ENCODE measurements at places on chromosomes 2 and 18.

DNA sequence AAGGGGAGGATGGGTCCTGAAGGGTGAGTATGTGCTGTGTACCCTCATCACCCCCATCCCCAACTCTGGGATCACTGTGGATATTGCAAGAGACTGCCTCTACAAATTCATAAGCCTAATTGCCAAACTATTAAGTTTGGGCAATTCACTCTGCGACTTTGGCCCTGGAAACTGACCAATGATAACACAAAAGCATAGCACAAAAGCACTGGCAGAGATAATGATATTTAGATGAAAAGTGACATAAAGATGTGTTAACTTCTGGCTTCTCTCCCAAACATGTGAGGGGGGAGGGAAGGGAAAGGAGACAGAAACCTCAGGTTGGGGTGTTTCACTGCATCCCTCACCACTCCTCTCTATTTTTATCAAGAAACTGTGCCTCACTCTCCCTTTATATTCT is 150.3 kb downstream of the SATB2 start:
- DNase-seq: no peak

GRCh38 chr2:114024326-114024725 is 134.4 kb downstream of the ACTR3 start:
- no peak for DNase-seq

DNA sequence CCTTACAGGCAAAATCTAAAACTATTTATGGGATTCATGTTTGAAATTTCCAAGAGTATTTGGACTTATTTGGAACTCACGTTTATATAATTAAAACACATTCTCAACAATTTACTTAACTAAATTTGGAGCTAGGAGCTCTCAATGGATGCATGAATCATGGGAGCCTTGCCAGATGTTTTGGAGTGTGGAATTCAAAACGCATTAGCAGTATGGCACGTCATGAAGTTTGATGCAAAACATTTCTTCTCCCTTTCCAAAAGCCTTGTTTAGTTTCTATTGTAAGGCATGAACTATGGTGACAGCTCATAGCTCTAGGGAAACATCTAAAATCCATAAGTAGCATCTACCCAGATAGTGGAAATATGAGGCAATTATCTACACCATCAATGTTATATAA is 701.6 kb downstream of the SATB2 start:
- DNase-seq: peak; percentile 78

- peak; percentile 15 for DNase-seq
These were observed 381.6 kb downstream of the SUCLG1 start for GRCh38 chr2:84077496-84077895.

GRCh38 chr2:68828887-68829708 is 42.1 kb downstream of the BMP10 start:
- DNase-seq: peak; percentile 92

DNA sequence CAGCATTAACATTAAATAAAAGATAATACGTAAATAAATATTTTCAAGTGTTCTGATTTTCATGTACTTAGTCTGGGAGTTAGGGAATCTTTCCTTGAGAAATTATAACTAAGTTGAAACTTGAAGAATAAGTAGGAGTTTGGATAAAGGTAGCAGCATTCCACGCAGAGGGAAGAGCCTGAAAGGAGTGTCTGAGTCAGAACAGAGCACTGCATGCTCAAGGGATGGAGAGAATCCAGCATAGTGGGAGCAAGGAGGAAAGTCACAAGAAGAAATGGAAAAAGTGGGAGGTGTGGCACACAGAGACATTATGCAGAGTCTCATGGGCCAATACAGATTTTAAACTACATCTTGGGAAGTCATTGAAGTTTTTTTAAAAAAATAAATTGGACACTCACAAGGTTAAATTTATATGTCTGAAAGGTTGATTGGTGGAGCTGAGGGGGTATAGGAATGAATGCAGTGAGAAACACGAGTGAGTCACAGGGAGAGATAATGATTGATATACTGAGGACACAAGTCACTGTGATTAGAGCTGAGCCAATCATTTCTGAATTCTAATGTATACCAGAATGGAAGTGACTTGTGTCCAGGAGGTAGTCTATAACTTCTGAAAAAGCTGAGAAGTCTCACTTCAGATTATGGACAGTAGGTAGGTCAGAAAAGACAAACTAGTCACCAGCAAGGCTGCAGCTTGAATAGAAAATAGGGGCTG is 66.9 kb downstream of the ICOS start:
- no peak for DNase-seq

DNA sequence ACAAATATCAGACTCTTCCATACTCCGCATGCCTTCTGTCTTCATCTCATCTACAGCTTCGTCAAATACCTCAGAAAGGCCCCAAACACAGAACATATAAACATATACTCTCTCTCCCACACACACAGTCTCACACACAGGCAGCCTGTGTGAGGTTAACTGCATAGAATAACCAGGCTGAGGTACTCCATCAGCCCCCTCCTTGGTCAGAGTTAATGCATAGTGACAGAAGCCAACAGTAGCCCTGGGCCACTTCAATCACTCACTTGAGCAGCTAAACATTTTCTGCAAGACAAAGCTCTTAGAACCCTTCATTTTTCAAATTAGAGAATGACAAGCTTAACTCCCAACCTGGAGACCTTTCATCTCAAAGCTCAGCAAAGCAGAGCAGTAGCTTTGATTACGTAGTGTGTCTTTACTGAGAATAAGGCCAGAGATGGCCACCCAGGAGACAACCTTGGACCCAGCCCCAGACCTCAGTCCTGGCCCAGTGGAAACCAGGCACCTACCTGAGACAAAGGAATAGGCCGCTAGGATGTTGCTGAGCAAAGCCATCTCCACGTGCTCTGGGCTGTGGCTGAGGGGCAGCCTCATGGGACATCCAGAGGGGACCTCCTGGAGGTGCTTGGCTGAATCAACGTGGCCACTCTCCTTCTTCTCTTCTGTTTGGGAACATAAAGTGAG is 43.0 kb downstream of the EVA1A start:
- DNase-seq: no peak

GRCh38 chr2:88032070-88032702 is 15.8 kb upstream of the RNU2-63P start:
- DNase-seq: no peak

GRCh38 chr2:121450301-121450700 is 80.4 kb upstream of the RNU4ATAC start:
- no peak for DNase-seq

GRCh38 chr2:25314514-25315315 is 27.0 kb downstream of the DNMT3A start:
- DNase-seq: peak; percentile 56

DNA sequence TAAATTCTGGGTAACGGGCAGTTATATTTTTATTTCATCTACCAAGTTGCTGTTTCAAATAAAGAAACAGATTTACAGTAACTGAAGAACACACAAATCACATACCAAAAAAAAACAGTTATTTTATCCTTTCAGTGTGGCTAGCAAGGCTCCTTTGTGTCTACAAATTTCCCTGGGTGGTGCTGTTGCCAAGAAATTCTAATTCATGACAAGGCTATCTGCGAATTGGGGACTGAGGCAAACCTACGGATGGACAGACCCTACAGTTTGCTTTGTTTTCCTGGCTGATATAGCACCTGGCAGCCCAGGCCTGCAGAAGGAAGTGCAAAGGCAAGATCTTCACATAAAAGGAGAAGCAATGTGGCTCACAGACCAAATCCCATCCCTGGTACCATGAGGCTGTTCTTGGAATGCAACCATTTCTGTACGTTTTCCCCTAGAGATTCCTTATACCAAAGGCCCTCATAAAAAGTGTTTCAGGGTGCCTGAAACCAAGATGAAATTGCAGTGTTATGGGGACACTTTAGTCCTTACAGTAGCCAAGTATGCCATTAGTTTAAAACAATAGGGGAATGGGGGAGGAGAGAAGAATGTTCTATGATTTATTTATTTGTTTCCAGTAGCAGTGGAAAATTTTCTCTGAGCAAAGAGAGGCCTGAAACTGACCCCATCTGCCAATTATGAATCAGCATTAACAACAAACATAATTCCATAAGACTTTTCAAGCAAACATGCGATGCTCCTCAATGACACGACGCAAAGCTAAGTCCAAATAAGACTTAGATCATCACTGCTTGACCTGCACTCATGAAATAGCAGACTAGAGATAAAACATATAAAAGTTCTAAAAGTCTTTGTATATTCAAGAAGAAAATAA is 4.3 kb downstream of the KLF7 start:
- DNase-seq: no peak

GRCh38 chr2:226426292-226426736 is 373.3 kb downstream of the IRS1 start:
- peak; percentile 100 for DNase-seq

DNA sequence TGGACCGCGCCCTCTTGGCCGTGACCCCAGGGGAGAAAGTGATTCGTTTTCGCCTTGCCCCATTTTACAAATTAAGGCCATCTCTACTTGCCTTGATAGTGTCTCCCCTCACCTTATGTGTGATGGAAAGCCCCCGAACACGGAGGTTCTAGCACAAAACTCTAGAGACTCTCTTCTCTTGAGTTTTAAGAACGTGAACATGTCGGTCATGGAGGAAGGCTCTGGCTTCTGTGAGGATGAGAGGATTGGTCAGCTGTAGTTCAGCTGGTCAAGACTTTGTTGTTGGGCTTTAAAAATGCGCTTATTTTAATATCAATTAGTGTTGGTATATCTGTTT is 828 bp downstream of the DYNC1I2 start:
- no peak for DNase-seq

- DNase-seq: no peak
These were observed 45.2 kb downstream of the ADNP2 start for GRCh38 chr18:80154293-80154692.

DNA sequence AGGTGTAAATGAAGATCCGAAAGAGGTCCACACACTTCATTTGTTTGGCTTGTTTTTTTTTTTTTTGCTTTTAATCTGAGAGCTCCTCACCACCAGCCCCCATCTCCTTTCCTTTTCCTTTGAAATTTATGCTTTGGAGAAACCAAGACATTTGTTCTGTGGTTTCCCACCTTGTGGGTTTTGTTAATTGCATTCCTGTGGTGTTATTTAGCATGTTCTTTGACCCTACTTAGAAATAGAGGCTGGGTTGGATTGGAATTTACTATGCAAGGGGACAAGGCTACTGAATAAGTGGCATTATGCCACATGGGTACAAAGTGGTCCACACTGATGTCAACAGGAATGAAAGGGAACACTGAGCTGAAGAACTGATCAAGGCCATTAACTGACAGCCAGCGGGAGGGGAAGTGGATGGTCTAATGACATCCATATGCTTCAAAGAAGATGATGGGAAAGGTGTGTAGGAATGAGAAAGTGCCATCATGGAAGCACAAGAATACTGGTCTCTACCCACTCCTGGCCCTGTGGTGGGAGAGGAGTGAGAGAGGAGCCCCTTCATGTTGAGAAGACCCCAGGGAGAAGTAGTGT is 8.9 kb downstream of the CCL20 start:
- peak; percentile 61 for DNase-seq

- DNase-seq: no peak
These were observed 134.2 kb upstream of the SPRED2 start for GRCh38 chr2:65566617-65567016.

GRCh38 chr2:202436626-202437025 is 60.5 kb downstream of the BMPR2 start:
- DNase-seq: peak; percentile 30

GRCh38 chr2:232076736-232077135 is 115.2 kb downstream of the DIS3L2 start:
- no peak for DNase-seq

DNA sequence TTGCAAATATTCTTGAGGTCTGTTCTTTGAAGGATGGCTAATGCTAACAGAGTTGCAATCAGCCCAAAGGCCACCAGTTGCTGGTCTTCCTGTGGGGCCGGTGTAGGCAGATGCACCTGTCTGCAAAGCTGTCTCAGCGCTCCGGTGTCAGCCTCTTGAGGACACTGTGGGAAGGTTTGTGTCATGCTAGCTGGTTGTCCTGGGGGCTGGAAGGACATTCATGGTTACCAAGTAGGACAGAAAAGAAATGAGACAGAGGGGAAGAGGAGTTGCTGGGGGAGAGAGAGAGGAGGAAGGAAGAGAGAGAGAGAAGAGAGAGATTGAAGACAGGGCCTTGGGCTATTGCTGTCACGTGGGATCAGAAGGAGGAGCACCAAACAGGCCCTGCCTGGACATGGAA is 639.6 kb upstream of the HS6ST1 start:
- no peak for DNase-seq

GRCh38 chr2:80166483-80167171 is 137.9 kb downstream of the LRRTM1 start:
- no peak for DNase-seq

DNA sequence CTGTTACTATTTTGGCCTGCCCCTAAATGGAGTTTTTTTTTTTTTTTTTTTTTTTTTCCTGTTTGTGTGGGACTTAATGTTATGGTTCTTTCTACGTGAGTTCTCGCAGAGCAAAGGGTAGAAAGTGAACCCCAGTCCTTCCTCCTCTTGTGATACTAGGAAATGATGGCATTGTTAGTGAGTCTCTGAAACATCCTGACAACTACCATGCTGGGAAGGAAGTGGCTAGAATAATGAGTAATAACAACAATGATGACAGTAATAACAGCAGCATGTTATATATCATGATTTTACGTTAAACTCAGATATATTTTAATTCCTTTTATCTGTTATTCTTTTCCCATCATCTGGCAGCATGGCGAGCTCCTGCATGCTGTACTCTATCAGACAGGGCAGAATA is 216.2 kb upstream of the LINC00305 start:
- no peak for DNase-seq

GRCh38 chr18:77733292-77733903 is 483.8 kb downstream of the GALR1 start:
- no peak for DNase-seq

- no peak for DNase-seq
These were observed 224.1 kb upstream of the CCDC150 start for GRCh38 chr2:196415384-196415783.

DNA sequence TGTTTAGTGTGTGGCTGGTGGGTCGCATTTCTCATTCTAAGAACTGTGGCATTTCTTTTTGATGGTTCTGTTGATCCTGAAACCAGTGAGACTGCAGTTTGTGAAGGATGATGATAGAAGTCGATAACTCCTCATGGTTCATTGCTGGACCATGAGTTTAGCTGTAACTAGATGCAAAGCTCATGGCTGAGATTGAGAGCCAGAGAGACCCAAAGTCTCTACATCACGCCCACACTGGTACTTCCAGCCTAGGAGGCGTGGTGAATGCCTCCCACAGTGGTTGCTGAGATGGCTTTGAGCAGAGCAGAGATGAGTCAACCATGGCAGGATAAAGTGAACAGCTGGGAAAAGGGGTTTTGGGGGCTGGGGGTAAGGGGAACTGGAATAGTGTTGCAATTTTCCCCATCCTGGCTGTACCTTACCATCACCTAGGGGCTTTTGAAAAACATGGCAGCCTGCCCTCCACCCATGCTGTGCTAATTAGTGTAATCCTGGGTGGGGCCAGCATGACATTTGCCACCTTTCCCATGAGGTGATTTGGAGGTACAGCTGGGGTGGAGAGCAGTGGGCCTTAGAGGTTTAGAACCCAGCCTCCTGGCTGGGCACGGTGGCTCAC is 24.1 kb downstream of the INPP4A start:
- DNase-seq: no peak

DNA sequence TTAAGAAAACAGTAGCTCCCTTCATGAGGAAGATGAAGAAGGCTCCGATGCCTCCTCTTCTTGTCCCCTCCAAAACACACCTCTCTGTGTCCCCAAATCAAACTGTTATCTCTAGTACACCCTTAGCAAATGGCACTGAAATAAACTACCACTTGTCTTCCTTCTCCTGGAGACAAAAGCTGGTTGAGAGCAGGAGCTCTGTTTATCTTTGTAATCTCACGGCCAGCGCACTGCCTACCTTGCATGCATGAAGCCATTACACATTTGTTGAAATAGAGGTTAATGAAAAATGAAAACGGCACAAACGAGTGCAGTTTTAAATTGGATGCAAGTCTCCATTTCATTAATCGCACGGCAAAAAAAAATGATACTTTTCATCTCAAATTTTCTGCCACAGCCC is 113.7 kb downstream of the EPB41L3 start:
- DNase-seq: no peak

- DNase-seq: no peak
These were observed 371.9 kb downstream of the PARD3B start for GRCh38 chr2:204917089-204917701.
